ENCODE measurements at places on chromosomes 6 and 20. TPM values are rescaled to one million over a fixed set of nuclear protein-coding genes. Genes with fewer than 3 reads are reported as not detected.
A peak's percentile ranks its signal among the peaks of the same experiment; 100 is the strongest.

DNA sequence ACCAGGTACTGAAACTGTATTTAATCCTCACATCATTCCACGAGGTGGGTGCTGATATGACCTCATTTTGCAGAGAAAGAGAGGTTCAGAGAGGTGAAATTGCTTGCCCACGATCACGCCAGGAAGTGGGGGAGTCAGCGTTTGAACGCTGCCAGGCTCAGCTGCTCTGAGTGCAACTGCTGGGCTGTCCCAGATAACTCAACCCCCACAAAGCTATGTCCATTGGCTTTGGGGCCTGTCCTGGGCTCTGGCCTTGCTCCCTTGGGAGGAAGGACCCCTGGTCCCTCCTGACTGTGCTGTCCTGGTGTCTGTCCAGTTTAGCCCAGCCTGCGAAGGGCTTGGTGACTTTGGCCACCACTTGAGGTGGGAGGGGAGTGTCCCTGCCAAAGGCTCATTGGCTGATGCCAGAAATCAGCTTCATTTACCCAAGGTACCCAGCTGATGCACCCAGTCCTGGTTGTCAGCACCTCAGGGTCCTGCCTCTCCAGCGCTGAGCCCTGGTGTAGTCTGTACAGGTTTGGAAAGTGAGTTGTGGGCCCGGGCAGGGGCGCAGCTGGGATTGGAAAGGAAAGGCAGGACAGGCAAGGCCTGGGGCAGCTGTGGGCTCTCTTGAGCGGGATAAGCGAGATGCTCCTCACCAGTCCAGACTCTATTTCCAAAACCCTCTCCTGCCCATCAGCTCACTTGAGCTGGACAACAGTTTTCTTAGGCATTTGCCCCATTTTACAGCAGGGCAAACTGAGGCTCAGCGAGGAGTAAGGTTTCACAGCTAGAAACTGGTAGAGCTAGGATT lies 38.5 kb downstream of the SUN5 start:
- DNase-seq: no peak

- no peak for DNase-seq
Measured at GRCh38 chr6:54810147-54810546, 36.4 kb upstream of the FAM83B start.

Gene RNF182
- total RNA-seq: 3.3 TPM

Gene SLC22A2
- under 0.01 TPM for total RNA-seq

DNA sequence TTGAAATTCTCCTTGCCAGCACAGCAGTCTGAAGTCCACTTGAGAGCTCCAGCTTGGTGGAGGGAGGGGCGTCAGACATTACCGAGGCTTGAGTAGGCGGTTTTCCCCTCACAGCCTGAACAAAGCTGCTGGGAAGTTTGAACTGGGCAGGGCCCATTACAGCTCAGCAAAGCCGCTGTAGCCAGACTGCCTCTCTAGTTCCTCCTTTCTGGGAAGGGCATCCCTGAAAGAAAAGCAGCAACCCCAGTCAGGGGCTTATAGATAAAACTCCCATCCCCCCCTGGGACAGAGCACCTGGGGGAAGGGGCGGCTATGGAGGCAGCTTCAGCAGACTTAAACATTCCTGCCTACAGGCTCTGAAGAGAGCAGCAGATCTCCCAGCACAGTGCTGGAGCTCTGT lies 325.3 kb downstream of the GJA1 start:
- DNase-seq: no peak

DNA sequence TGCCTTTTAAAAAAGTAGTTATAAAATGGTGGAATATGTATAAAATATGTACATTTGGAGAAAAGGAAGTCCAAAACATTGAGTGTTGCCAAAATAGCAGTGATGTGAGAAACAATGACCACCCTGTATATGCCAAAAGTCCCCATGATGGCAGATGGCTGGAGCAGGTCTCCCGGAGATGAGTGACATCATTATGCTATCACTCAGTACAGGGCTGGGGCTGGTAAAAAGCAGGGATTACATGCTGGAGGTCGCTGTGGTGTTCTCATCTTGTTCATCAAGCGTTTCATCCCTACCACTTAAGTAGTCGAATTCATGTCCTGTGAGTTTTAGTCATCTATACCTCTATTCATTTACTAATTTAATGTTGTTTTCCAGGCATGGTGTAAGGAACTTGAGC lies 315.3 kb upstream of the SLC35B3 start:
- no peak for DNase-seq

GRCh38 chr6:26064619-26065257 lies 22.5 kb upstream of the HFE start:
- DNase-seq: no peak

GRCh38 chr6:34810936-34811632 lies 19.2 kb downstream of the BLTP3A start:
- no peak for DNase-seq

Gene TP53TG5
- not detected for total RNA-seq

DNA sequence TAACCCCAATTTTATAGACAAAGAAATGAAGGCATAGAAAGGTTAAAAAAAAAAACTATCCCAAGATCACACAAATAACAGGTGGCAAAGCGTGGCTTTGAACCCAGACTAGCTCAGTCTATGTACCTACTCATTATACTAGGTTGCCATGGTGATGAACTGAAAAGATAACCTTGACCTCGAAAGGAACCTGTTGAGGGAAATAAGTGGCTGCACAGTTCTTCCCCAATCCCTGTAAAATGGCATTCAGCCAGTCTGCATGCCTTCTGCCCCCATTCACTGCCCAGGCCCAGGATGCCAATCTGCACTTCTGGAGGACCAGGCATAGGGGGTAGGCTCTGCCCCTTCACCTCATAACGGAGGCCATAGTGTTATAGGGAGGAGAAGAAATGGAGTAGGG lies 295.2 kb downstream of the PTPRT start:
- no peak for DNase-seq

DNA sequence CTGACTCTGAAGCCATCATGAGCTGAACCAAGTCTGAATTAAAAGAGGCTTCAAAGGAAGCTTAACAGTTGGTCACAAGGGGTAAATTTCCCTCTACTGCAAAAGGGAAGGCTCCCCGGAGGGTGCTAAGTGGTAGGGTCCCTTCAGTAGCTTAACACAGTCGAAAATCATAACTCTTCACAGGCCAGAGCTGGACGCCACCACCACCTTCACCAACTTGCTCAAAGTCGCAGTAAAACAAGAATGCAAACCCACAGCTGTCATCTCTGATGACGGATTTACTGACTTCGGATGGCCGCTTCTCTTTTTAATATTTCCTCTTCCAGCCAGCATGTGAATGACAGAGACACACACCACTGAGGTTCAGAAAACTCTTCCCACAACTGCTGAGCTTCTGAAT lies 144.7 kb upstream of the FBXL4 start:
- no peak for DNase-seq

DNA sequence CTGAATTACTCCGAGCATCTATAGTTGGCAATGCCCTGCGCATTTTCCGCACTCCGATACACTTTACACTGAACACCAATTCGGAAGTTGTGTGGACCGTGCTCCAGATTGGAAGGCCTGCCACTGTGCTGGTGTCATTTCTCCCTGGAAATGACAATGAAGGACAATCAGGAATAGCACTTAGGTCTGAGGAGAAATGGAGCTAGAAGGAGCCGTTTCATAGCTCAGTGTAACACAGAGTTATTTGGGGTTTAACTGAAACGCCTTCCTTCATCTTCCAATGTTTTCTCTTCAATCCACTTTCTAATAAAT lies 501 bp upstream of the PLA2G7 start:
- DNase-seq: no peak

GRCh38 chr6:121522771-121523386 lies 87.4 kb downstream of the GJA1 start:
- DNase-seq: peak; percentile 49

DNA sequence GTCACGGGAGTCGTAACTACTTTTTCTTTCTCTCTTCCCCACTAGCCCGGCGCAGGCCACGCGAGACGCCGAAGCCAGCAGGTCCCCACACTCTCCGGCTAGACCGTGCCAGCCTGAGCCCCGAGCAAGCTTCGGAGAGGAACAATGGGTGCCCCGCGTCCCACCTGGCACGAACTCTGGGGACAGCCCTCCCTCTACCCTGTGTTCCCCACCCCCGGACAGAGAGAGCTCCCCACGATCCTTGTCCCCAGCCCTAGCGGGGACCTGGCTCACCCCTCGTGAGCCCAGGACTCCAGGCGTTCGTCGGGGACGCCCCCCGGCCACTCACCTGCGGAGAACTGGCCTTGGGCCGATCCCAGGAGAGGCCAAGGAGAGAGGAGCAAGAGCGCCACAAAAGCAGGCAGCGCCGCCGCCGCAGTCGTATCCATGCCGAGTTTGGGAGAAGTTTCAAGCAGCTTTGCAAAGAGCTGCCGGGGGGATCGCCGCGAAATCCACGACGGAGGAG lies 416 bp downstream of the PTPRK start:
- DNase-seq: peak; percentile 78

DNA sequence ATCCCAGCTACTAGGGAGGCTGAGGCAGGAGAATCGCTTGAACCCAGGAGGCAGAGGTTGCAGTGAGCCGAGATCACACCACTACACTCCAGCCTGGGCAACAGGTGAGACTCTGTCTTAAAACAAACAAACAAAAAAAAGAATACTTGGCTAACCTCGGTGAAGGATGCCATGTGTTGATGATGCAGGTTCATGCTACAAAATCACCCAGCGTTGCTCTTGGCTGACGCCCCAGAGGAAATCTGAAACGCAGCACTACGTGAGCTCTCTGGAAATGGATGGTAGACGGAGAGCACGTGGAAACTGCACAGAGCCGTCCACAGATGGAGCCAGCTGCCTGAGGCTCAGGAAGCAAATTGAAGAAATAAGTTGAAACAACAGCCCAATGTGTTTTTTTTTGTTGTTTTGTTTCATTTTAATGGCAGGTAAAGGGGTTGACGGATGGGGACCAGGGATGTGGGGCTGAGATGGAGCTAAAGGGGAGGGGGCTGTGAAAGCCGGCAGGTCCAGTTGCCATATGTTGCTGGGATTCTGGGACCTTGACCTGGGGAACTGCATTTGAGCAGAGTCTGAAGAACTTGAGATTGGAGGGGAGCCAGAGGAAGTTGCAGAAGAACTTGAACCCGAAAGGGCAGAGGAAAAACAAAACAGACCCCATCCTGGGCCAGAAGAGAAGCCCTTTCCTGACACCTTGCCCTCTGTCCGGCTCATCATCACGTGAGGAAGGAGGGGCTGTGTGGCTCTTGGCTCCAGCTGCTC lies 12.8 kb upstream of the MANBAL start:
- peak; percentile 90 for DNase-seq

DNA sequence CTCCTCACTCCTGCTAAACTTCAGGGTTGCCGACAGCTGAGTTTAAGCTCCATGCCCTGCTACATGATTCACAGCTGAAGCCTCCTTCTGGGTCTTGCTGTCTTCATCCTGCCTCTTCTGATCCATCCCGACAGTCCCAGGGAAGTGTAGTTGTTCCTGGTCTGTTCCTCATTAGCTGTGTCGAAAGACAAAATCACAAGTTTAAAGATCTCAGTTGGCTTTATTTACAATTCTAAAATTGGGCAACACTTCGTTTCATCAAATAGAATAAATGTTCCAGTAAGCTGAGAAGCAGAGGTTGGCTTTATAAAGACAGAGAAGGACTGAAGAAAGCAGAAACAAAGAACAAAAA lies 4.1 kb upstream of the SLC2A10 start:
- DNase-seq: no peak

GRCh38 chr6:32664827-32665362 lies 1.6 kb downstream of the HLA-DQB1 start:
- DNase-seq: no peak

GRCh38 chr6:89678531-89678930 lies 40.0 kb upstream of the LYRM2 start:
- DNase-seq: no peak

All from osteoblast (primary cell).